T-helper 22 cell (primary cell): ENCODE measurements at places on chromosomes 1 and 21.

DNA sequence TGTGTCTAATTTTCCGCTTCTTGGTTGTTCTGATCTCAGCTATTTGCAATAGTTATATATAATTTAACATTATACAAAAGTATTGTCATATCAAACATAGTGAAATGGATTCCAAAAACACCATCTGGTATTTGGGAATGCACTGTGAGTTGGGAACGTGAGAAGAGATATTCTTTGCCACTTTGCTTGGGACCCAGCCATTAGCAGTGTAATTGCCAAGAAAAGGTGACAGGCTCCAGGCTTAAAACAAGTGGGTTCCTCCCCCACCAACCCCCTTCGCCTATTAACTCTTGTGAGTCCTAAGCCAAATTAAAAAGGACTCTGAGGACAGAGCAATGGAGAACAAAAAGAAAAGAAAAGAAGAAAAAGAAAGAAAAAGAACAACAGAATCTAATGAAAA, 186.7 kb upstream of the NFIA start:
- DNase-seq, result no peak

DNA sequence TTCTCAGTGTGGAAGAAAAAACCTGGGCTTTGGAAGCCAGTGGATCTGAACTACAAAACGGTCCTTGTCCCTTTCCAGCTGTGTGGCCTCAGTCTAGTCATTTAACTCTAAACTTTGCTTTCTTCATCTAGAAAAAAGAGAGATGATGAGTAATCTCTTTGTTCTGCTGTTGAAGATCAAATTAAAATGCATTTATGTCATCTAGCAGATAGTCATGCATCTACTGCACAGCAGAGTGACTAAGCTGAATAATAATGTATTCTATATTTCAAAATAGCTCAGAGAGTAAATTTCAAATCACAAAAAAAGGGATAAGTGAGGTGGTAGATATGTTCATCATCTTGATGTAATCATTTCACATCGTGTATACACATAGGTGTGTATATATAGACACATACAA, 473.2 kb downstream of the DSCAM start:
- DNase-seq, result no peak

- no peak for DNase-seq
Observed at GRCh38 chr1:205445646-205445935, 10.3 kb downstream of the BLACAT1 start.

GRCh38 chr1:187476671-187477070, 647.9 kb downstream of the PLA2G4A start:
- no peak for DNase-seq
